Breast epithelium (tissue), 4 donors: ENCODE measurements at places on chromosomes 6 and 20.

DNA sequence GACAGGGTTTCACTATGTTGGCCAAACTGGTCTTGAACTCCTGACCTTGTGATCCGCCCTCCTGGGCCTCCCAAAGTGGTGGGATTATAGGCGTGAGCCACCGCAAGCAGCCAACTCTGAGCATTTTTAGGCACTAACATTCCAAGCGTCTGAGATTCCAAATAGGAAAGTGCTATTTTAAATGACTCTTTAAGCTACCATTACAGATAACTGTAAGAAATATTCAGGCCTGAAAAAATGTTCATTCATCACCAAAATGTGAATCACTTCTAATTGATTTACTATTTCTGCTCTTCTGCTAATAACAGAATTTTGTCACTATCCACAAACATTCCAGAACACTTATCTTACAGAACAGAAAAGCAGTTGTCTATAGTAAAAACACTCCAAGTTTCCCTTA, 106.5 kb downstream of the BACH2 start:
- no peaks in the 10 kb centered on the region for H3K36me3 ChIP-seq
- no peaks in the 10 kb centered on the region for H3K27me3 ChIP-seq
- H3K4me1 ChIP-seq, result no peaks in the 10 kb centered on the region
- H3K27ac ChIP-seq, result no peak overlapping the region
- no peak for DNase-seq
- H3K4me3 ChIP-seq, result no peak overlapping the region

GRCh38 chr6:110537208-110538123, 61.1 kb upstream of the SLC22A16 start:
- H3K36me3 ChIP-seq, result no peaks in the 10 kb centered on the region
- no peak for DNase-seq
- peak overlapping the region; percentile 52 for H3K27ac ChIP-seq
- H3K4me3 ChIP-seq, result no peak overlapping the region

DNA sequence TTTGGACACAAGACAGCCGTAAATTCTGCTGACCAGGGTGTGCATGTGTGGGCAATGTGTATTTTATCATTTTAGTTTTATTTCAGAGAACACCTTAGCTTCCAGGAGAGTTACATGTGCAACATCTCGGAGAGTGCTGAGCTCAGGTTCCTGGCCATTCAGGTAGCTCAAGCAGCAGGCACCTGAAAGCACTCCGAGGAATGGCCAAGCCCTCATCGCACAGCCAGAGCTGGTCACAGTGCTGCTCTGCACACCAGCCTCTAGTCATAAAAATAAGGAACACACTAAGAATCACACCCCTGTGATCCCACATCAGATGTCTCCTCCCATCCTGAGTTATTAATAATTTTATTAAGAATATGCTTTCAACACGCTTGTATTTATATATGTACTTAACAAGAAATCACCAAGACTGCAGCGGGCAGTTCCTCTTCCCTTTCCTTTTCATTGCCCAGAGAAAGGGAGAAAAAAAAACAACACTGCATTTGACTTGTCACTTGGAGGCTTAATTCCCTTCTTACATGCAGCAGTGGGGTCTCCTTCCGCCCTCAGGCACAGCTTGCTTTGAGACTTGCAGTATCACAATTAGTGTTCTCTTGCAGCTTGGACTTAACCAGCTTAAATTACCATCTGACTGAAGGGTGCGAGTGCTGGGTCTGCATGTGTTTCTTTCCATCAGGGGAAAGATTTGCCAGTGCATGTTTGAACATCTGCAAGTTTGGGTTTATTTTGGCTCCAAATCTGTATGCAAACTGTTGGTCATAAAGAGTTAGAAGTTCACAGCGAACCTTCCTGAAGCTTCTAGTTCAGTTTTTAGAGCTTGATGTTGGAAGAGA, 36.0 kb upstream of the IRF4 start:
- peak; percentile 44 for DNase-seq
- H3K27ac ChIP-seq, result no peak overlapping the region
- no peaks in the 10 kb centered on the region for H3K27me3 ChIP-seq
- H3K36me3 ChIP-seq, result no peaks in the 10 kb centered on the region
- H3K4me3 ChIP-seq, result no peak overlapping the region

DNA sequence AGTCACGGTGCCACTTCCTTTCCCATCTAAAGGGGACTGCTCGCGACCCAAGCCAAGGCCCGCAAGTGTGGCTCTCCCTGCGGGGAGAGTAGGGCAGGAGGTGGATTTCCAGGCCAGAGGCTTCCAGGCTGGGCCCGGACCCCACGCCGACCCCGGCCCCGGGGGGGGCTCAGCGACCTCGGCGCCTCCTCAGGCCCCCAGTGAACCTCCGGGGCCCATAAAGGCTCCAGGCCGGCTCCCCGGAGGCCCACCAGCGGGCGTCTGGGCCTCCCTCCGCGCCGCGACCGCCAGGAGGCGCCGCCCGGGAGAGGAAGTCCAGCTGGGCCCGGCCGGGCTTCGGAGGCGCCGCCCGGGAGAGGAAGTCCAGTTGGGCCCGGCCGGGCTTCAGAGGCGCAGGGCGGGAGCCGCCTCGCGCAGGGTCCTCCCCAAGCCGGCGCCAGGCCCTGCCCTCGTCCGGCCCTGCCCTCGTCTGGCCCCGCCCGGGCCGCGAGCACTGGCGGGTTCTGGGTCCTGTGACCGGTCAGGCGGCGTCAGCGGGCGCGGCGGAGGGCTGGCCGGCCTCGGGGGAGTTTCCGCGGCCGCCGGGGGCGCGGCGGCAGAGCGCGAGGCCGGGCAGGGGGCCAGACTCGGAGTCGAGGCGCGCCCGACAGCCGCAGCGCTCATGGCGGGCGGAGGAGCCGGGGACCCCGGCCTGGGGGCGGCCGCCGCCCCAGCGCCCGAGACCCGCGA, at the start of gene RAB32:
Gene RAB32, plus strand, starts transcription at position 623 of the 729 bp plus-strand sequence. Its CDS starts 39 bp downstream, at position 662.
- H3K4me3 ChIP-seq, result peak within 1 kb of the TSS; percentile 89
- H3K36me3 ChIP-seq, result no peaks in the 10 kb centered on the region
- no peaks in the 10 kb centered on the region for H3K27me3 ChIP-seq
- no peaks in the 10 kb centered on the region for H3K4me1 ChIP-seq
- peak; percentile 87 for DNase-seq

DNA sequence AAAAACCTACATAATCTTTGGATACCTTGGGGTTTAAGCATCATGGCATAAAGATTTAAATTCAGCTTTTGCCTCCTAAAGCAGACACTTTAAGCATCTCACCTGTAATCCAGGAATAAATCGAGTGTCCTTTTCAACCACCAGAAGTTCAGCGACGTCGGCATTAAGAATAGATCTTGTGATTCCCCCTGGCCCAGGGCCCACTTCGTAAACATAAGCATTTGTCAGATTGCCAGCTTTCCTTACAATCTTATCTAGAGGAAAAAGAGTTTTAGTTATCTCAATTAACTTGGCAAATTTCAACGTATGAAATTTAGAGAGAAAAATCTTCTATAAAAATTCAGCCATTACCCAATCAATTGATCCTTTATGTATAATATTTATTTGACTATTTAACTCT, 3.2 kb downstream of the TFB1M start:
- no peaks in the 10 kb centered on the region for H3K4me1 ChIP-seq
- no peak overlapping the region for H3K27ac ChIP-seq
- DNase-seq, result no peak
- H3K4me3 ChIP-seq, result no peak overlapping the region
- H3K36me3 ChIP-seq, result no peaks in the 10 kb centered on the region

GRCh38 chr6:47535316-47536225, 58.0 kb downstream of the CD2AP start:
- no peaks in the 10 kb centered on the region for H3K27me3 ChIP-seq
- H3K36me3 ChIP-seq, result no peaks in the 10 kb centered on the region
- no peaks in the 10 kb centered on the region for H3K4me1 ChIP-seq
- H3K27ac ChIP-seq, result no peak overlapping the region
- DNase-seq, result no peak

DNA sequence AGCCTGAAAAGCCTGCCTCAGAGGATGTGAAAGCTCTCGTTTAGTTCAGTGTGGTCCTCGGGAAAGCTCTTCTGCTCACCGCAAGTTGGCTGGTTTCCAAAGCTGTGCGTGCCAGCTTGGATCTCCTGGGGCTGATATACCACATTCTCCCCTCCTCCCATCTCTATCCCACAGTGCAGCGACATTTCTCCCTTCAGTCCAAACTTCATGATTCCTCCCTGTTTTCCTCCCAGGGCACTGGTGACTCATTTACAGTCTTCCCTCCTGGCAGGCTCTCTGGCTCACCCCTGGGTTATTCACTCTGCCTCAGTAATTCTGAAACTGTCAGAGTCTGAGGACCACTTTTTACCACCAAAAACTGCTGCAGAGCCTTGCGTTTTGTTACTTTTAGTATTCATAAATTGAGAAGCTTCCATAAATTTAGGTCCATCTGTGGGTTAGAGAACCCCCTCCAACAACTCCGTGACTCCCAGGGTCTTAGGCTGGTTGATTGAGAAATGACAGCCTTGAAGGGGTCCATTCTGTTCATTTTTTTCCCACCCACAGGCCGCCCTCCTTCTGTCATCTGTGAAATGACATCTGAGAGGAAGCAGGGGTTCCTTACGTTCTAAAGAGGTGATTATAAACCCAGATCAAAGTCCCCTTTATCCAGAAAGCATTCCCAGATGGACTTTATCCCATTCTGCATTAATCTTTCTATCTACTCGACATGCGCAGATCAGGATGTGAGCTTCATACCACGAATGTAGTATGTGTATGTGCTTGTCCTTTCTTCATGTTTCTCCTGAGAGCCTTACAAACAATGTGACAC, 6.1 kb downstream of the TRIM10 start:
- no peak for DNase-seq
- H3K27me3 ChIP-seq, result no peaks in the 10 kb centered on the region
- H3K4me1 ChIP-seq, result peaks cover 4% of the 10 kb centered on the region
- H3K36me3 ChIP-seq, result no peaks in the 10 kb centered on the region

- DNase-seq, result no peak
- no peaks in the 10 kb centered on the region for H3K36me3 ChIP-seq
- H3K27me3 ChIP-seq, result no peaks in the 10 kb centered on the region
- H3K4me3 ChIP-seq, result no peak overlapping the region
- H3K27ac ChIP-seq, result no peak overlapping the region
- no peaks in the 10 kb centered on the region for H3K4me1 ChIP-seq
Measured at GRCh38 chr6:25927756-25928216, 2.7 kb downstream of the SLC17A2 start.

DNA sequence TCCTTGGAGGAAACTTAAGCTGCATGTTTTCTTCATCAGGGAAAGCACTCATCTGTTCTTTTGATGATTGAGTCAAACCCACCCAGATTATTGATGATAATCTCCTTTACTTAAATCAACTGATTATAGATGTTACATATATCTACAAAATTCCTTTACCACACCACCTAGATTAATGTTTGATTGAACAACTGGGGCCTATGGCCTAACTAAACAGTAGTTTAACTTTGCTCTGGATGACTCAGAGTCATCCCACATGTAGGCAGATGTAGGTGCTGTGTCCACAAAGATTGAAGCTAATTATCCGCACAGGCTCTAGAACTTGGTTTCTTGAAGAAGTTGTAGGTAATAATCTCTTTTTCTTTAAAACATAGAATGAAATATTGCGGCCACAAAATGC, 42.2 kb downstream of the PKIB start:
- no peaks in the 10 kb centered on the region for H3K27me3 ChIP-seq
- no peak overlapping the region for H3K27ac ChIP-seq
- no peaks in the 10 kb centered on the region for H3K36me3 ChIP-seq
- no peaks in the 10 kb centered on the region for H3K4me1 ChIP-seq

DNA sequence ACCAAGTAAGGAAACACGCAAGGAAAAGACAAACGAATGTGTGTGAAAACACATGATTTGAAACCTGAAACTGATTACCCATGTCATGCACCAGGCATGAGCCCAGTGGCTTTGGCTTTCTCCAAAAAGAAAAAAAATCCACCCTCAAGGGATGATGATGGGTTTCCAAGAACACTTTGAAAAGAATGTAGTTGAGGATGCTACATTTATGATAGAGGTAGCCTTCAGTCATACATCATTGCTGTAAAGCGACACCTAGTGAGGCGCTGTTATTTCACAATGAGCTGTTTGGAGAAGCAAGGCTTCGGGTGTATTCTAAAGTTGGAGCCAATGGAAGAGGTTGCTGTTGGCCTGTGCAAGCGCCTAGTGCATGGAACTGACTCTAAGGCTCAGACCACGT, 124.9 kb downstream of the SCML4 start:
- H3K36me3 ChIP-seq, result no peaks in the 10 kb centered on the region
- no peaks in the 10 kb centered on the region for H3K27me3 ChIP-seq
- H3K27ac ChIP-seq, result no peak overlapping the region

- no peaks in the 10 kb centered on the region for H3K36me3 ChIP-seq
- no peaks in the 10 kb centered on the region for H3K4me1 ChIP-seq
- H3K27me3 ChIP-seq, result no peaks in the 10 kb centered on the region
Measured at GRCh38 chr6:85118233-85118632, 331.6 kb upstream of the NT5E start.

- H3K4me1 ChIP-seq, result peaks cover 6% of the 10 kb centered on the region
- no peak overlapping the region for H3K4me3 ChIP-seq
- H3K27me3 ChIP-seq, result no peaks in the 10 kb centered on the region
Measured at GRCh38 chr20:63205896-63206295, 10.0 kb downstream of the YTHDF1 start.

DNA sequence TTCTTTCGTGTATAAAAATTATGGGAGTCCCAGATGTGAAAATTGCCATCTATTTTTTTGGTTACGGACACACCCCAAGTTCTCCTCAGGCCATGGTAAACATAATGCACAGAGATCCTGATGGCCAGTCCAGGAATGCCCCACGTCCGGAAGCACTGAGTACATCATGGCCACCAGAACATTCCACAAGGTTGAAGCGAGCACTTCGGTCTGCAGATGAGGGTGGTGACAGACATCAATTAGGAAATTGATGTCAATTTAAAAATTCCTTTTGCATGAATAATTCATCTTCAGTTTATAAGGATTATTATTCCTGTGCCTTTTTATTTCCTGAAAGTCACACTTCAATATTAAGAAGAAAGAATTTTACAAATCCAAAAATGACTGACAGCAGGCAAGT, 13.2 kb upstream of the EXOC2 start:
- no peaks in the 10 kb centered on the region for H3K4me1 ChIP-seq
- no peaks in the 10 kb centered on the region for H3K36me3 ChIP-seq
- no peak overlapping the region for H3K27ac ChIP-seq

DNA sequence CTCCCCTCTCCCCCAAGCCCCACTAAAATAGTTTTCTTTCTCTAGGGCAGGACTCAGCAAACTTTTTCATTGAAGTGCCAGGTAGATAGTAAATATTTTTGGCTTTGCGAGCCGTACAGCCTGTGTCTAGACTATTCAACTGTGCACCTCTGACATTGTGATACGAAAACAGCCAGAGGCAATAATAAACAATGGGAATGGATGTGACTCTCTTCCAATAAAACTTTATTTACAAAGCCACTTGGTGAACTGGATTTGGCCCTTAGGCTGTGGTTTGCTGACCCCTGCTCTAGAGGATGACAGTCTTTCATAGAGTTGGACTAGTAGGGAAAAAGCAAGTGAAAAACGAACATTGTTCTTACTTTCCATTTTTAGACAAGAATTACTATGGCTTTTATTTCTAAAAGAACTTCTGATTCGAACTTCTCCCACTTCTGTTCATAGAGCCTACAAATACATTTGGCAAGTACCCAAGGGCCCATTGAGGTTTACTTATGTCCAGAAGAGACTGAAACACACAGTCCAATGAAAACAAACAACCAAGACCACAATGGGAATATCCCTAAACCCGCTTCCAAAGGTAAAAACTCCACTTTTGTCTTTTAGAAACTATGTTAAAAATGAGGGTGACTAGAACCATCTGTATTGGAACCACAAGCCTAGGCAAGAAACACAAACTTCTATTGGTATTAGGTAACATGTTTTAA, 46.4 kb upstream of the CDKAL1 start:
- no peak overlapping the region for H3K27ac ChIP-seq
- H3K36me3 ChIP-seq, result no peaks in the 10 kb centered on the region
- H3K27me3 ChIP-seq, result no peaks in the 10 kb centered on the region
- no peak overlapping the region for H3K4me3 ChIP-seq
